ENCODE measurements at places on chromosomes 7 and 10. TPM values are rescaled to one million over a fixed set of nuclear protein-coding genes. Genes with fewer than 3 reads are reported as not detected.

Gene SFXN2
- 3.8 TPM for total RNA-seq

Gene NRCAM
- 62.4 TPM for total RNA-seq

- no peaks in the 10 kb centered on the region for H3K36me3 ChIP-seq
- H3K27me3 ChIP-seq = no peaks in the 10 kb centered on the region
- H3K27ac ChIP-seq = no peak overlapping the region
- H3K4me1 ChIP-seq = no peaks in the 10 kb centered on the region
- no peak for DNase-seq
Measured at GRCh38 chr10:117471344-117471874, 71.1 kb upstream of the EMX2 start.

DNA sequence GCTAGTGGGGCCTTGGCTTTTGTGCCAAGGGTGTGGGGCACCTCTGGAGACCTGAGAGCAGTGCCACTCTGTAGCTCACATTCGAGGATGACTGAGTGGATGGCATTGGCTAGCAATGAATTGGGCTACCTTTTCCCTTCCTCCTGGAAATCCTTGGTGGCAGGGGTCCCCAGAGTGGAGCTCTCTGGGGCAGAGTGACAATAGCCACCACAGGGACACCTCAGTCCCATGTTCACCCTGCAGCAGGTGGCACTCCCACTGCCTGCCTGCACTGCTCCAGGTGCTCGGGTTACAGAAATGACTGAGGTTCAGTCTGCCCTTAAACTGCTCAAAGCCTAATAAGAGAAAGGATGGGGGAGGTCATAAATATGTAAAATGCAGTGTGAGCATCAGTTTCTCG lies 17.8 kb downstream of the BTBD16 start:
- H3K27me3 ChIP-seq = no peaks in the 10 kb centered on the region
- no peaks in the 10 kb centered on the region for H3K4me1 ChIP-seq
- DNase-seq = no peak
- H3K36me3 ChIP-seq = no peaks in the 10 kb centered on the region
- H3K4me3 ChIP-seq = no peak overlapping the region

DNA sequence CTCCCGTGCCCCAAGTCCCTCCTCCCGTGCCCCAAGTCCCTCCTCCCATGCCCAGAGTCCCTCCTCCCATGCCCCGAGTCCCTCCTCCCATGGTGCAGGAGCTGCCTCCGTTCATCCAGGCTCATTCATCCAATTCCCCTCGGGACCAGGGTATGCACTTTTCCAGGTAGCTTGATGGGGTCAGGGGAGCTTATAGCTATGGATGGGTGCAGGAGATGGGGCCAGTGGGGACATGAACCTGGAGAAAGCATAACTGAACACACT lies 201.3 kb downstream of the PTPRN2 start:
- H3K27ac ChIP-seq = no peak overlapping the region
- no peak for DNase-seq
- peaks cover 16% of the 10 kb centered on the region for H3K27me3 ChIP-seq
- no peak overlapping the region for H3K4me3 ChIP-seq

DNA sequence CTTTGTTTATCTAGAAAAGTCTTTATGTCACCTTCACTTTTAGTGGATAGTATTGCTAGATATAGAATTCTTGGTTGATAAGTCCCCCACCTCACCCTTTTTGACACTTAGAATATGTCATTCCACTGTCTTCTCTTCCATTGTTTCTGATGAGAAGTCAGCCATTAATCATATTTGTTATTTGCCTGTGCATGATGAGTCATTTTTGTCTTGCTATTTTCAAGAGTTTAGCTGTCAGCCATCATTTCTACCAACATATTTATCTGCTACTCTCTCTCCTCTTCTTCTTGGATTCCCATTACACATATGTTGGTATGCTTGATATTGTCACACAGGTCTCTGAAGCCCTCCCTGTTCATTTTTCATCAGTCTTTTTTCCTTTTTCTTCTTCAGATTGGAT lies 160.8 kb upstream of the TCF7L2 start:
- H3K4me1 ChIP-seq = no peaks in the 10 kb centered on the region
- no peak overlapping the region for H3K27ac ChIP-seq
- H3K4me3 ChIP-seq = no peak overlapping the region
- H3K27me3 ChIP-seq = no peaks in the 10 kb centered on the region

- H3K27ac ChIP-seq = no peak overlapping the region
Measured at GRCh38 chr7:16849296-16850148, 32.3 kb downstream of the AGR3 start.

GRCh38 chr10:73923935-73924598 lies 13.1 kb downstream of the PLAU start:
- DNase-seq = no peak
- H3K4me3 ChIP-seq = no peak overlapping the region
- H3K27ac ChIP-seq = no peak overlapping the region
- H3K36me3 ChIP-seq = no peaks in the 10 kb centered on the region
- no peaks in the 10 kb centered on the region for H3K27me3 ChIP-seq

Measured in breast epithelium (tissue), 4 donors.